ENCODE measurements at places on chromosomes 7 and 10.
A peak's percentile ranks its signal among the peaks of the same experiment; 100 is the strongest.

- DNase-seq = peak; percentile 49
These were observed 29.2 kb downstream of the COA1 start for GRCh38 chr7:43700059-43700501.

GRCh38 chr10:16681521-16681920 is 135.7 kb downstream of the RSU1 start:
- DNase-seq = no peak

DNA sequence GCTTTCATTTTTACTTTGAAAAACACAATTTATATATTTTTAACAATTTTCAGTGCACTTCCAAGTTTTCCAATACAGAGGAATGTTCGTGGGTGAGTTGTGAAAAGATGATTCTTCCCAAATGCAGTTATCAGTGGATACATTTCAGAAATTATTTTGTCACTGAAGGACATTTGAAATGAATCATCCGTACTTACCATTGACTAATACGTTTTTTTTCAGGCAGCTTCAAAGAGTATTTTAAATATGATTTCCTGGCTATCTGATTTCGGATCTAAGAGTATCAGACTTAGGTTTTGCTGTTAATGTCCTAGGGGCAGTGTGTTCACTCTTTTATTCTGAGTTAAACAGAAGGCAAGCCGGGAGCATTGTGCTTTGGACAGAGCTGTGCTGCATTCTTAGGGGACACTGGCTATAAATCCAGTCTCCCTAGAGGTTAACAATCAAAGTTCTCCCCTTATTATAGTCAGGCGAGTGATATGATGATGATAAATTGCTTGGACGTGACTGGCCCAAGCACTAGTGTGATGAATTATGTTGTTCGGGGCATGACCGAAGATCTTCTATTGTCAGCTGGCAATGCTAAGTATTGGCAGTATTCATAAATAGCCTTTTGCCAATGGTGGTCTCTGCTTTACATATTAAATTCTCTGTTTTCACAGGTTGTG is 4.5 kb downstream of the PTER start:
- no peak for DNase-seq

DNA sequence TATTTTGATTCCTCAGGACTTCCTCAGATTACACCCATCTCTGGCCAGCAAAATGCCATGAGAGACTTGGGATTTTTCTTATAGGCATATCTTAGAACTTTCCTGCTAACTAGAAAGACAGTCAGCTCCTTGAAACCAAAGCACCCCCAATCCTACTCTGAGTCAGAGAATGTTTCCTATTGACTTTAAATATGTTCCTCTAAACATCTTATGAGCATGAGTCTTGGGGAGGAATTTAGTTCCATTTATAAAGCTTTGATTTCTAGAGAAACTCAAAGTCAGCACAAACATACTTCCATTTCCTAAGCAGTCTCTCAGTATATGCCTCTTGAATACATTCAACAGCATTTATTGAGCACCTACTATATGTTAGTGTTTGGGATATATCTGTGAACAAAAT is 128.5 kb downstream of the INHBA start:
- DNase-seq = no peak

DNA sequence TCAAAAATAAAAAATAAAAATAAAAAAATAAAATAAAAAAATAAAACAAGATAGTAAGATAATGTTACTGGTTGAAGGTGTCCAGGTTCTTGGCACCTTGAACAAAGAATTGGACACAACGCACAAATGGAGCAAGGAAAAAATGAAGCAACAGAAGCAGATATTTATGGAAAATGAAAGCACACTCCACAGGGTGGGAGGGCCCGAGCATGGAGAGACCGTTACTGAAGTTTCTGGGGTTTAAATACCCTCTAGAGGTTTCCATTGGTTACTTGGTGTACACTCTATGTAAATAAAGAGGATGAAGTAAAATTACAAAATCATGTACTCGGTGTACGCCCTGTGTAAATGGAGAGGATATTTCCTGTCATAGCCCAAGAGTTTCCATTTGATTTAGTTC is 15.7 kb upstream of the PFKP start:
- DNase-seq = no peak

DNA sequence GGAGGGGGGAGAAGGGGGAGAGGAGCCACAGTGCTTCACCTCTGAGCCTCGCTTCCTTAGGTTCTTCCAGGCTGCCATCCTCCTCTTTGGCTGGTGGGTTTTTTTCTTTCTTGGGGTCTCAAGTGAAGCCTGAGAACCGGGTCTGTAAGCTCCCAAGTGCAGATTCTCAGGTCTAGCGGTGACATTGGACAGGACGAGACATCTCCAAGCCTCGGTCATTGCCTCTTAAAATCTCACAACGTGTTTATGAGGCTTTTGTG is 817 bp upstream of the IL15RA start:
- peak; percentile 23 for DNase-seq

- no peak for DNase-seq
These were observed 26.8 kb upstream of the THSD7A start for GRCh38 chr7:11858622-11859302.

DNA sequence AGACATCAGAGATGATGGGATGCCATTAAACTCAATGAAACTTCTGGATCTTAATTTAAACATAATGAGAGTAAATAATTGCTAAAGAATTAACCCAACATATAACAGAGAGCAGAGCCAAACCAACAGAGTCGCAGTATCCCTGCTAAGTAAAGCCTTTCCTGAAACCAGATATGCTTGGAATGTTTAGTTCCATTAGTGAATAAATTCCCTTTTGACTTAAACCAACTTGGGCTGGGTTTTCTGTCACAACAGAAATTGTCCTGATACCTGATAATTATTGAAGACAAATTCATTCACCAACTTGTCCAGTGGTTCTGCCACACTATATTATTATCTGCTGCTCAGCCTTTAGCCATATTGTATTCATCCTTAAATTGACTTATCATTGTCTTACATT is 286.7 kb downstream of the FZD1 start:
- DNase-seq = no peak

- no peak for DNase-seq
These were observed 193.4 kb upstream of the STEAP4 start for GRCh38 chr7:88500131-88500530.
